ENCODE measurements at places on chromosomes 13 and 19.

- no peak for DNase-seq
These were observed 7.8 kb upstream of the VSTM2B start for GRCh38 chr19:29517946-29518345.

DNA sequence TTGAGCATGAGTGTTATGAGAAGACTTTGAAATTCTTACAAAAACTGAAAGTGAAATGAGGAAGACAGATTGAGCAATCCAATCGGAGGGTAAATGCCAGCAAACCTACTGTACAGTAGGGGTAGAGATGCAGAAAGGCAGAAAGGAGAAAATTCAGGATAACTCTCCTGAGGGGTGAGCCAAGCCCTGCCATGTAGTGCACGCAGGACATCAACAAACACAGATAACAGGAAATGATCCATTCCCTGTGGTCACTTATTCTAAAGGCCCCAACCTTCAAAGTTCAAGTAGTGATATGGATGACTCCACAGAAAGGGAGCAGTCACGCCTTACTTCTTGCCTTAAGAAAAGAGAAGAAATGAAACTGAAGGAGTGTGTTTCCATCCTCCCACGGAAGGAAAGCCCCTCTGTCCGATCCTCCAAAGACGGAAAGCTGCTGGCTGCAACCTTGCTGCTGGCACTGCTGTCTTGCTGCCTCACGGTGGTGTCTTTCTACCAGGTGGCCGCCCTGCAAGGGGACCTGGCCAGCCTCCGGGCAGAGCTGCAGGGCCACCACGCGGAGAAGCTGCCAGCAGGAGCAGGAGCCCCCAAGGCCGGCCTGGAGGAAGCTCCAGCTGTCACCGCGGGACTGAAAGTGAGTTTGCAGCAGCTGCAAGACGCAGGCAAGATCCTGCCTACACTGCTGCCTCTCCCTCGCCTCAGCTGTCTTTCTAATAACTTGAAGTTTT is at the start of gene TNFSF13B:
TSS of gene TNFSF13B (plus strand) at position 118 of the 728 bp plus-strand sequence. CDS start at position 296, 178 bp downstream.
- DNase-seq: peak; percentile 16

- no peak for DNase-seq
These were observed 28.5 kb upstream of the ARGLU1 start for GRCh38 chr13:106596275-106596937.

DNA sequence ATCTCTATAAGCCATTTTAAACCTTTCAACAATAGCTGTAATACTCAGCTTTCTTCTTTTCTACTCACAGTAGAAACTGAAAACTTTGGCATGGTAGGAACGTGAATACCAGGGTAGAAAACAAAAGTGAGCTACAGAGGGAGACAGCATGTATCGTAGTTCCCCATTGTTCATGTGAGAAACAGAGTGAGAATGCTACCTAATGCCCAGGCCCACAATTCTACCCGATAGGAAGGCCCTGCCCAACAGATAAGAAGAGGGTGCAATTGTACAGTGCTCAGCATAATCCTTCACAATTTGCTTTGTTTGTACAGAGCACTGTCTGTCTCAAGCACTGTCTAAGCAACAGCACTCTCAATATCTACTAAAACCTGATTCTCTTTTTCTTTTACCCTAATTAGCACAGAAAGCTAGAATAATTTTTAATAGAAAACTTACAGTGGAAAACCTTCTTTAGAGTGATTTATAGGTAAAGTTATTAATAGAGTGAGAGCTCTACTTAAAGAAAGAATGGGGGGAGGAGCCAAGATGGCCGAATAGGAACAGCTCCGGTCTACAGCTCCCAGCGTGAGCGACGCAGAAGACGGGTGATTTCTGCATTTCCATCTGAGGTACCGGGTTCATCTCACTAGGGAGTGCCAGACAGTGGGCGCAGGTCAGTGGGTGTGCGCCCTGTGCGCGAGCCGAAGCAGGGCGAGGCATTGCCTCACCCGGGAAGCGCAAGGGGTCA is 322.3 kb downstream of the EFNB2 start:
- DNase-seq: no peak
